ENCODE measurements at places on chromosomes 3 and 15.

DNA sequence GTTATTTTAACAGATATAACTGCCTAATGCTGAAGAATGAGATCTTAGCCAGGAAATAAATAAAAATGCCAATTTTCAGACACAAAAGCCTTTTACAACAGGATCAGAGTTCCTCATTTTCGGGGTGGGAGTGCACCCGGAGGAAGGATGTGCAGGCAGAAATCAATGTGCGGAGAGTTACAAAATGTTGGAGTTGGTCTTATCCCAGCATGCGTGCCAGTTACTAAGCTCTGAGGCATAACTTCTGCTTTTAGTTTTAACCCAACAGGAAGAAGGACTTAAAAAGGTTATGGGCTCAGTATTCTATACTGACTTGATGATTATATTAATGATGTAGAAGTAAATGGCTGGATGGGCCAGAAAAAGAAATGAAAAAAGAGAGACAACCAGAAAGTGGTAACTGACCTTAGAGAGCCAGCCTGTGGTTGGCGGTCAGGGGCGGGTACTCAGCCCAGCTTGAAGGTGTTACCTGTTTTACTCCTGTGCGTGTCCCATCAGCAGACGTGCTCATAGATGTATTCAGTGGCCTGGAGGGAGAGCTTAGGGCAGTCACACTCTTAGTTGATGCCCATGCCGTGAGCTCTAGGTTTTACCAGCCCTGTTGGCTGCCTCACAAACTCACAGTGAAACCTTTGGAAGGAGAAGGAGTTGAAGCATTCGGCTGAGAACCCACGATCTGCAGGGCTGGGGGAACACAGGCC, 164.7 kb downstream of the SV2B start:
- DNase-seq, result no peak

DNA sequence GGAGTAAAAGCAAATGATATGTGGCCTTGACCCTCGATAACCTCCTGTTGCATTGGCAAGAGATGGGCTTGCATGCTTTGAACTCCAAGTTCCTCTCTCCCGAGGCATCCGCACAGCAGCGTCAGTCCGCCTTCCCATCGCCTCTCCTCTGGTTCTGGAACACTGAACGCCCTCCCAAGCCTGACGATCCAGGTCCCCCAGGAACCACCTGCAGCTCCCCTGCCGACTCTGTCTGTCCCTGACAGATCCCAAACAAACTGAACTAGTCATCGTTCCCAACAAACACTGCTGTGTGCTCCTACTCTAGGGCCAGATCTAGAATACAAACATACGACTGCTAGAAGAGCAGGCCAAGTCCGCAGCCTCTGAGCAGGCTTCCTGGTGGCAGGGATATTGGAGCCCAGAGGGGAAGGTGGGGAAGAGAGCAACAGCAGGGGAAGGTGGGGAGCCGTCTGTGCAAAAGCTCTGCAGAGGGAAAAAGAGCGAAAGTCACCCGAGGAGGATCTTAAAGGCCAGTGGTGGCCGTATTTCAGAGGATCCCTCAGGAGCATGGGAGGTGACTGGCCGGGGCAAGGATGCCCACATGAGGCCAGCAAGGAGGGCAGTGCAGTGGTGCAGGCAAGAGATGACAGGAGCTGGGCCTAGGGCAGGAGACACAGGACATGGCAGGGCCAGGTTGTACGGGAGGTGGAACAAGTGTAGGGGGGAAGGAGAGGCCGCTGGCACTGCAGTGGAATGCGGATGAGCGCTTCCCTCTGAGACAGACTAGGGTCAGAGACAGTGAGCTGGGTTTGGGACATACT, 50.8 kb downstream of the PCSK6 start:
- DNase-seq, result no peak

- DNase-seq, result no peak
Measured at GRCh38 chr3:197168606-197169005, 129.8 kb downstream of the DLG1 start.

DNA sequence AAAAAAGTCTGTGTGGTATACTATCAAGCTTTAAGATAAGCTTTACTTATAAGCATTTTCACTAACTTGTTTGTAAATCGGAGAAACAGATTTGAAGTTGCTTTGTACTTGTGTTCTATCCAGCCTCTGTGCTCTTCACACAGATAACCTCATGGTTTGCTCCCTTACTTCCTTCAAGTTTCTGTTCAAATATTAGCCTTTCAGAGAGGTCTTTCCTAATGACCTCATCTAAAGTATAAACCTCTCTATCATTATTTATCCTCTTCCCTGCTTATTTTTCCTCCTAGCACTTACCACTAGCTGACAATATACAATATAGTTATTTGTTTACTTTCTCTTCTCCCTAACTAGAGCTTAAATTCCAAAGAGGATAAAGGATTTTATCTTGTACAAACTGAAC, 180.0 kb downstream of the CBLB start:
- no peak for DNase-seq

DNA sequence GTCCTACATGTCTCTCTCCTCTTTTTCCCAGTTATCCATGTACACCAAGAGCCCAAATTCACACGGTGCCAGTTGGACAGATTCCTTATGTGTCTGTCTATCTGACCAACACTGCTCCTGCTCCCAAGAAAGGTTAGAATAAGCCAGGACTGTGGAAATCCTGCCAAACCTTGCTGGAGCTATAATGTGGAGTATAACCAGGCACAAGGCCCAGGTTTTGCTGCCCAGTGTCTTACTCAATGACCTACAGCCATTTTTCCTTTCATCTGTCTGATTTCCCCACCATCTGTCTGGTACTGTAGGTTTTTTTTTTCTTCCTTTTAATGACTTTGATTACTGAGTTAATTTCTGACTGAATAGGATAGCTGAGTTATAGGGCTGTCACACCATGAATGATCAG, 26.5 kb upstream of the MINDY4B start:
- no peak for DNase-seq

- DNase-seq, result no peak
Measured at GRCh38 chr3:16881896-16882630, 2.7 kb upstream of the PLCL2 start.

- no peak for DNase-seq
Measured at GRCh38 chr3:72288955-72289691, 504.2 kb upstream of the PROK2 start.

- DNase-seq, result peak; percentile 36
Measured at GRCh38 chr15:38050529-38051448, 116.3 kb downstream of the TMCO5A start.

GRCh38 chr15:51708013-51708412, 26.7 kb downstream of the SCG3 start:
- no peak for DNase-seq

GRCh38 chr15:33243869-33244268, 49.4 kb upstream of the FMN1 start:
- DNase-seq, result no peak

DNA sequence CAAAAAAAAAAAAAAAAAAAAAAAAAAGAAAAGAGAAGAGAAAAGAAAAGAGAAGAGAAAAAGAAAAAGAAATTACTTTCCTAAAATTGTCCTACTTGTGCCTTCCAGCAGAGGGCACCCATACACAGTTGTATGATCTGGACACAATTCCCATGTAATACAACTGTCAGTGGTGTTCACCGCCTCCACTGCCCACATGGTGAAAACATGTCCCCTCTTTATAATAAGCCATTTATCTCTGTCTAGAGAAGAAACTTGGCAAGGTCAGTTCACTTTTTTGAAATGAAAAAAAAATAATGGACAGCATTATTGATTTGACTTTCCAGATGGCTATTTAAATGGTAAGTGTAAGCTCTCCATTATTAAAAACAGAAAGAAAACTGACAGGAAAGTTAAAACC, 459.4 kb downstream of the GBE1 start:
- DNase-seq, result peak; percentile 8

GRCh38 chr3:42741796-42742195, 31.3 kb downstream of the CCDC13 start:
- DNase-seq, result no peak

DNA sequence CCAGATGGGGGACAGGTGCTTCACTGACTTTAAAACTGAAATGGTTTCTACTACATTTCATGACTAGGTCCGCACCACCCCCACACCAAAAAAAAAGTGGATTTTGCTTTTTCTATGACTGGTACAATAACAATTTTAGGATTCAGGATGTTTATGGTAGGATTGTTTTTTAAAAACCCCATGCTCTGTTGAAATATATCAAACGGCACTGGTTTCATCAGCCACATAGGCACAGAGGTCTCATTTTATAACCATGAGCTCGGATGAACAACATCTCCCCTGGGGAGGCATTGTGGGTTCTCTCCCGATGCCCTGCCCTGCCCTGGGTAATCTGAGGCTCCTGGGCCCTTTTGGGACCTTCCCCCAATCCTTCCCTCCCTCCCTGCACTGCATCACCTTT, 202.7 kb upstream of the KBTBD8 start:
- DNase-seq, result no peak

DNA sequence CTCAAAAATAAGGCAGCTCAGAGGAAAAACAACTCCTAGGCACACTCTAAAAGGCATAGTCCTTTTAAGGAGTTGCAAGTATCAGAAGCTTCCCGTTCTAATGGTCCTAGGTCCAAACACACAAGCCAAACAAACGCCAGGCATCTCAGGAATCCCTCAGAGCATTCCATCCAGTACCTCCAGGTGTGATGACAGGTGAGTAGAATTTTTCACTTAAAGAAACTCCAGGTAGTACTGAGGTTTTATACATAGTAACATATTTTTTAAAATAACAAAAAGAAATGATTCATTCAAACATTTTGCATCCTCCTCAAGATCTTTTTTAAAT, 1092.3 kb downstream of the TUSC7 start:
- no peak for DNase-seq

GRCh38 chr3:190443257-190443656, 6.4 kb downstream of the TMEM207 start:
- peak; percentile 49 for DNase-seq

DNA sequence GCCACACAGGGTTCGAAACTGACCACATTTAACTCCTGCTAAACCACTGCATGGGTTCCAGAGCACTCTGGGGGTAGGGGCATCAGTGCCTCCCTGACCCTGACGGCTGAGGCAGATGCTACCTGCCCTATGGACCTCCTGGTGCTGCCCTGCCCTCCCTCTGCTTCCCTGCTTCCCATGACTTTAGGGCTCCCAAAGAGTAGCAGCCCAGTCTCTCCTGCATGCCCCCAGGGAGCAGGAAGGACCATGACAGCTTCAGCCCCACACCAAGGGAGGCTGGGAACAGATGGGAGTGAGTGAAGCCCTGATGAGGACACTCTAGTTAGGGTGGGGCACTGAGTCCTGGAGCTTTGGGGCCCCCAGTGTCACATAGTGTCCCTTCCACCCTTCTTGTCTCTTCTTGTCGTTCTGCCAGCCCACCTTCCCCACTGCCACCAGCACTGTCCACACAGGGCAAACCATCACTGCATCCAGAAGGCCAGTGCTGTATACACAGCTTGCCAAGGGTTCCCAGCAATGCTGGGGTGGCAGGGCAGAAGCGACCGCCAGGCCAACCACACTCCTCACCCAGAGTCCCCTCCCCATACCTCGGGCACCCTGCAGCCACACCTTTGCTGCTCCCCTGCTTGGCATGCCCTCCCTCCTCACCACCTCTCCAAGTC, 31.0 kb downstream of the SRPRB start:
- no peak for DNase-seq

- DNase-seq, result no peak
Measured at GRCh38 chr3:133838296-133838789, 32.7 kb downstream of the SRPRB start.

GRCh38 chr3:182259579-182259978, 533.7 kb upstream of the ATP11B start:
- no peak for DNase-seq

- no peak for DNase-seq
Measured at GRCh38 chr3:15803921-15804320, 6.1 kb upstream of the ANKRD28 start.

DNA sequence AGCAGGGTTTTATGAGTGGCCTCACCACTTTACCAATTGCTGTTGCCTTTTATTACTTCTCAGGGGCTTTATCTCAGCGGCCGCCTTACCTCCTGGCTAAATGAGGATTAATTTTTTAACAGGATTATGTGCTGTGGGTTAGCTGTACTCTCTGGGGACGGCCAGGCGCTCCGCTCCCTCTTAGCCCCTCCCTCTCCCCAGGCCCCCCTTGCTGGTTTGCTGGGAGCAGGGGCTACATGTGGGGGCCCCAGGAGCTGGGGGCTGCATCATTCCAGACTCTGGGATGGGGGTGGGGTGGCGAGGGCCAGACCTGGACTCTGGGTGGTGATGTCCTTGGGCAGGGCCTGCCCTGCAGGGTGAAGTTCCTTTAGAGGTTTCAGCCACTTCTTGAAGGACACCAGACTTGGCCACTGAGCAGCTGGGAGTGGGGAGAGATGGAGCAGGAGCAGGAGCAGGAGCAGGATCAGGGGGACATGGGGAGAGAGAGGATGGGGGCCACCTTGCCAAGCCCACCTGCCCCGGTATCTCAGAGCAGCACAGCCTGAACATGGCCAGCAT, 196.1 kb downstream of the GOLGA6L6 start:
- DNase-seq, result no peak

DNA sequence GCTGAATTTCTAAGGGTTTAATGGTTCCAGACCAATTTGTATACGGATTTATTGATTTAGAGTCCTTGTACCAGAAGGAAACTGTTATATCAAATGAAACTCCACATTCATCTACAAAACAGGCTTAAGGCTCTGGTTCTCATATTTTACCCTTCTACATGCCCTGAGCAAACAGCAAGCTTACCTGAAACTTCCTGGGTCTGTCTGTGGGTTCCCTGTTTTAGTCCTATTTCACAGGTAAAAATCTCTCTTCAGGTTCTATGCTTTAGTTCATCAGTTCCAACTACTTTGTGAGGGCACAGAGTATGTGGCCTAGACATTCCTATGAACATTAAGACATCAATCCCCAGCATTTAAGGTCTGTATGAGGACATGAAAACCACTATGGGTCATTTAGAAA, 57.7 kb downstream of the RFX7 start:
- DNase-seq, result no peak

- DNase-seq, result no peak
Measured at GRCh38 chr3:64974401-64974800, 286.6 kb upstream of the ADAMTS9 start.
